ENCODE measurements at places on chromosomes 3 and 15. TPM values are rescaled to one million over a fixed set of nuclear protein-coding genes. Genes with fewer than 3 reads are reported as not detected.

The SNRK gene
- 48.7 TPM for total RNA-seq

The ERICH6 gene
- not detected for total RNA-seq

The ENTPD3 gene
- total RNA-seq = 0.67 TPM

DNA sequence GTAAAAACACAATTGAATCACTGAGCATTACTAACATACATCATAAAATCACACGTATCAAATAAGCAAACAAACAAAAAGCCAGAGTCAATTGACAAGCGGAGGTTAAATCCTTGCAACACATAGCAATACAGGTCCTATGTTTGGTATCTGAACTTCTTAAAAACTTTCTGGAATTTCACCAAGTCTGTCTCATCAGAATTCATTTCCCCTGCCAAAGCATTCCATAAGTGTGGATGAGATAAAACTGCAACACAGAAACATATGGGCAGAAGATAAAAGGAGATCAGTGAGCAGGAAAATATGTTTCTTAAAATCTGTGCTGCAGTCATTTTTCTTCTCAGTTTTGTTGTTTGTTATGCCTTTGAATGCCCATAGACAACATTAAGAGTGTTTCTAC lies 1155.5 kb downstream of the TBL1XR1 start:
- H3K36me3 ChIP-seq = no peaks in the 10 kb centered on the region
- no peak overlapping the region for H3K4me3 ChIP-seq
- no peaks in the 10 kb centered on the region for H3K4me1 ChIP-seq
- no peak for DNase-seq
- no peak overlapping the region for H3K27ac ChIP-seq

- DNase-seq = no peak
- H3K36me3 ChIP-seq = no peaks in the 10 kb centered on the region
- no peak overlapping the region for H3K4me3 ChIP-seq
- no peaks in the 10 kb centered on the region for H3K4me1 ChIP-seq
These were observed 48.4 kb downstream of the MLH1 start for GRCh38 chr3:37041546-37042195.

DNA sequence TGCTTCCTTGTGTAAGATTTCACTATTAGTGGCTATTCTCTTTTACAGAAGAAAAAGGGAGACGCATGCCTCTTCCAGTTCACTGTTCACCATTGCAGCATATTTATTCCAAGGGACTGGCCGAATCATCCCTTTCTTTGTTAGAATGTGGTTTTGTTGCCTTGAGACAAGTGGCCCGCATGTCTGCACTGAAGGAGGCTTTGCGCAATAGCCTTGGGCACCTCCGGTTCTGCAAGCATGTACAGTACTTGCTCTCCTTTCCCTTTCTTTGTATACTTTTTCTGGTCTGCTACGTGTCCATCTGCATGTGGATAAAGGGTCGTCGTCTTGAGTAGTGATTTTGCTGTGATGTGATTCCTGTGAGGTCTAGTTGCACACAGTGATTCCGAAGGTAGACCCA lies 43.0 kb downstream of the FLNB start:
- no peaks in the 10 kb centered on the region for H3K27me3 ChIP-seq
- H3K4me3 ChIP-seq = no peak overlapping the region
- no peak for DNase-seq
- no peaks in the 10 kb centered on the region for H3K36me3 ChIP-seq

Data from Peyer's patch (tissue), 4 donors.